ENCODE measurements at places on chromosomes 1 and 21. TPM values are rescaled to one million over a fixed set of nuclear protein-coding genes. Genes with fewer than 3 reads are reported as not detected.

GRCh38 chr1:207031632-207032264 lies 808 bp downstream of the C1orf116 start:
- H3K27me3 ChIP-seq, result peaks cover 43% of the 10 kb centered on the region
- no peaks in the 10 kb centered on the region for H3K4me1 ChIP-seq
- H3K36me3 ChIP-seq, result no peaks in the 10 kb centered on the region
- no peak overlapping the region for H3K4me3 ChIP-seq

GRCh38 chr1:245591346-245592188 lies 436.8 kb downstream of the KIF26B start:
- no peak for DNase-seq
- H3K4me1 ChIP-seq, result no peaks in the 10 kb centered on the region
- H3K4me3 ChIP-seq, result no peak overlapping the region
- no peak overlapping the region for H3K27ac ChIP-seq

DNA sequence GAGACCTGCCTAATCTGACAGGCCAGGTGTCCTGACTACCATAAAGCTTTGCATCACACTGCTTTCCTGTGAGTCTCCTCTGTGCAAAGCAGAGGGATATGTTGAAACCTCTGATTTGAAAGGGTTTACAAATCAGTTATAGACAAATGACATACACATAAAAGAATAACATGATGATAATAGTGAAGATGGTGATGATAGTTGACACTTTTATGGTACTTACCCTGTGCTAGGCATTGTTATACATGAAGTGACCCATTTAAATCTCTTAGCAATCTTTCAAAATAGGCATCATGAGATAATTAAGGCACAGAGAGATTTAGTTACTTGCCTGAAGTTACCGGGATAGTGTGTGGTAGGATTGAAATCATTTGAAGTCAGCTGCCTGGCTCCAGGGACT lies 34.1 kb upstream of the PKN2 start:
- H3K36me3 ChIP-seq, result no peaks in the 10 kb centered on the region
- DNase-seq, result no peak
- H3K27me3 ChIP-seq, result peaks cover 7% of the 10 kb centered on the region
- H3K4me3 ChIP-seq, result no peak overlapping the region
- no peaks in the 10 kb centered on the region for H3K4me1 ChIP-seq

SPRR3 gene
- total RNA-seq, result not detected

F3 gene
- total RNA-seq, result 0.40 TPM

DNA sequence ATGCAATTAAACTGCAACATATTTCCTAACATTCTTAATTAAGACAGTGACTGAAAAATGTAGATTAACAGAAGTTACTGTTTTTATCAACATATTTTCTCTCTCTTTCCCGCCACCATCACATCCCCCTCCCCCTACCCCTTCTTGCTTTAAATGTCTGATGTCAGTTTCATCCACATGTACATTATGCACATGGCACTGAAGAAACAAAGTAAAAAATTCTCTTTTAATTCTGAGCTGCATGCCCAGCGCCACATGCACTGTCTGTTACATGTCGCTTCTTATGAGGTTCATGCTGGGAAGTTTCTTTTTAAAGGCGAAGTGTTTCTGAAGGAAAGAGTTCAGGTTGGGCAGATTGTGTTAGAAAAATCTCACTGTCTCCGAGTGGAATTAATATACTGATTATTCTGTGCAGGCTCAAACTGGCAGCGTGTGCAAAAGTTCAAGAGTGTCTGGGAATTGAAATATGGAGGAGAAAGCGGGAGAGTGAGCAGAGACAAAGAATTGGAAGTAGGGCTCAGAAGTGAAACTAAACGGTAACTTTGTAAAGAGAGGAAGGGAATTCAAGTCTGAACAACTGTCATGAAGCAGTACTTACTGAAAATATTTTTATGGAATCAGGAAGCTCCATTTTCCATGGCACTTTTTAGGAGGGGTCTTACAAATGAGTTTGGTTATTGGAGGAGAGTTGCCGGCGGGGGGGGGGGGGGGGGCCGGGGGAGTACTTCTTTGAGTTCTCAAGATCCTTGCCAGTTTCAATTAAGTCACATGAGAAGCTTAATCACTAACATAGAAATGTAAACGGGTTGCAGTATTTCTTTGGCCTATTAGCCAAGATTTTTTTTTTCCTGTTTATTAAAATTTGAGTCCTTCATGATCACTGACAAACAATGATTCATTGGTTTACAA lies 217.6 kb downstream of the SDCCAG8 start:
- peak overlapping the region; percentile 80 for H3K4me3 ChIP-seq
- no peak overlapping the region for H3K27ac ChIP-seq
- DNase-seq, result no peak
- peaks cover 16% of the 10 kb centered on the region for H3K36me3 ChIP-seq

OR2G2 gene
- not detected for total RNA-seq

CCDC24 gene
- 15.1 TPM for total RNA-seq

- H3K27me3 ChIP-seq, result no peaks in the 10 kb centered on the region
- H3K4me1 ChIP-seq, result peaks cover 2% of the 10 kb centered on the region
- peaks cover 3% of the 10 kb centered on the region for H3K36me3 ChIP-seq
- H3K4me3 ChIP-seq, result no peak overlapping the region
Observed at GRCh38 chr1:199466961-199467360, 560.5 kb upstream of the NR5A2 start.

Data from activated B cell treated with CpG ODN at 0.5 μM for 24 hours (primary cell).